ENCODE measurements at places on chromosomes 4 and X.

DNA sequence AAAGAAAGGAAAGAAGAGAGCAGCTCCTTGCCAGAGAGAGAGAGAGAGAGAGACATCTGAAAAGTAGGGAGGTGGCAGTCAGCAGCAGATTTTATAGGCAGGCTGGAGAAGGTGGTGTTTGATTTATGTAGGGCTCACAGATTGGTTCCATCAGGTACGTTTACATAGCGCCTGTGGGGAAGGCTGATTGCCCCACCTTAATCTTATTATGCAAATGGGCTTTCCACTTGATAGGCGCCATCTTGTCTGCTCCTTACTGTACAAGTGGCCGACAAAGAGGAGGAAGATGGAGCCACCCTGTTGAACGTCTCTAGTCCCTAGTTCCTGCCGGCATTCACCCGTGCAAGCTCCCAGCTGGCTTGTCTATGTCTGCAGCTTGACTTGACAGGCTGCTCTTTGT is 49.1 kb upstream of the DHRSX start:
- no peak overlapping the region for H3K27ac ChIP-seq
- DNase-seq: no peak
- H3K4me1 ChIP-seq: no peaks in the 10 kb centered on the region
- no peak overlapping the region for H3K4me3 ChIP-seq
- H3K36me3 ChIP-seq: no peaks in the 10 kb centered on the region

- H3K4me3 ChIP-seq: no peak overlapping the region
- H3K36me3 ChIP-seq: no peaks in the 10 kb centered on the region
- no peaks in the 10 kb centered on the region for H3K4me1 ChIP-seq
- no peaks in the 10 kb centered on the region for H3K27me3 ChIP-seq
- H3K27ac ChIP-seq: no peak overlapping the region
These were observed 31.4 kb downstream of the VCX2 start for GRCh38 chrX:8139716-8140115.

DNA sequence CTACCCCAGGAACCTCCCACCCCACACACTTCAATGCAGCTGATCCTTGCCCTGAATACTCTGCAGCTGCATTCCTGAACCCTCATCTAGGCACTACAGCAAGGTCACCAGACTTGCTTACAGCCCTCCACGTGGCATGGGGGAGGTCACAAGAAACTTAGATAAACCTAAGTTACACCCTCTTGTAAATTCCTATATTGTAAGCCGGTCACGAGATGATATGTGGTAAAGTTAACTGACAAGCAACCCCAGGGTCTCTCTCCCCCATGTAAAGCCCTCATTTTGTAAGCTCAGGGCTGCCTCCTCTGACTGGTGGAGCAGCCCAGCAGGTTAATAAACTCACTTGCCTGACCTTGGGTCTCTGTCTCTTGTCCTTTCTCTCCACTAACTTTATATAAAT is 570.7 kb downstream of the PCDH7 start:
- H3K27ac ChIP-seq: no peak overlapping the region
- no peaks in the 10 kb centered on the region for H3K4me1 ChIP-seq
- H3K4me3 ChIP-seq: no peak overlapping the region
- H3K27me3 ChIP-seq: no peaks in the 10 kb centered on the region
- no peak for DNase-seq
- no peaks in the 10 kb centered on the region for H3K36me3 ChIP-seq

GRCh38 chrX:29962061-29962460 is 253.3 kb upstream of the MAGEB2 start:
- no peaks in the 10 kb centered on the region for H3K36me3 ChIP-seq
- H3K4me1 ChIP-seq: no peaks in the 10 kb centered on the region
- no peak overlapping the region for H3K27ac ChIP-seq
- H3K27me3 ChIP-seq: no peaks in the 10 kb centered on the region
- no peak overlapping the region for H3K4me3 ChIP-seq
- no peak for DNase-seq

DNA sequence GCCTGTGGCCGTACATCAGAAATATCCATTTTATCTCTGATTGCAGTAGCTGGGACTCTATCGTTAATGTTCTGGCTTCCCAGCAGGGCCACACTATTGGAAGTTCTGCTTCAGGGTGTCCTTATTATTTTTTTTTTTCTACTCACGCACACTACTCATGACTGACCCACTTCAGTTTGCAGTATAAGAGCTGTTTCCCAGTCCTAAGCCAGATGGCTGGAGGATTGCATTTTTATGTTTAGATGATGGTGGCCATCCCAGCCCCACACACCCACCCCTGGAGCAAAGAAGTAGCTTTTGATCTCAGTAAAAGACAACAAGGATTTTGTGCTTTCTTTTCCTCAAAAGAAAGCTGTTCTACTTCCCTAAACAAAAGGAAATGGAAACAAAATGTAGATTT is 557.0 kb upstream of the GALNTL6 start:
- no peaks in the 10 kb centered on the region for H3K36me3 ChIP-seq
- no peaks in the 10 kb centered on the region for H3K27me3 ChIP-seq
- no peaks in the 10 kb centered on the region for H3K4me1 ChIP-seq
- no peak overlapping the region for H3K4me3 ChIP-seq
- H3K27ac ChIP-seq: no peak overlapping the region
- no peak for DNase-seq

DNA sequence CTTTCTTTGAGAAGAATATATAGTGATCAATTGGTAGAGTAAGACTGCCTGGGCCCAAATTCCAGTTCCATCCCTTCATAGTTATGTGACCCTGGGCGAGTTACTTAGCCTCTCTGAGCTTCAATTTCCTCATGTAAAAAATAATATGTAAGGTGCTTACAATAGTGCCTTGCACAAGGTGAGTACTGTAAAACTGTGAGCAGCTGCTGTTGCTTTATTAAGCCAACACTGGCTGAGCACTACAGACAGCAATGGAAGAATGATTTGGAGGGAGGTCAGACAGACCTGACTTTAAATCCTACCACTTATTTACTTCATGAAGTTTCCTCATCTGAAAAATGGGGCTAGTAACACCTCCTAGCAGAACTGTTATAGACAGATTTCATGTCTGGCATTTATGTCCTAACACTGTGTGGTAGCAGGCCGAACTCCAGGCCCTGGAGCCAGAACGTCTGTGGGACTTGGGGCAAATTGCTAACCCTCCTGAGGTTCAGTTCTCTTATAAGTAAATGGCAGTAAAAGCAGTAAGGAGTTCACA is 53.8 kb downstream of the RNF150 start:
- H3K36me3 ChIP-seq: no peaks in the 10 kb centered on the region
- H3K4me3 ChIP-seq: no peak overlapping the region
- DNase-seq: no peak
- H3K27me3 ChIP-seq: no peaks in the 10 kb centered on the region
- H3K27ac ChIP-seq: no peak overlapping the region

GRCh38 chr4:3747581-3747904 is 18.6 kb upstream of the ADRA2C start:
- no peak overlapping the region for H3K4me3 ChIP-seq
- no peak overlapping the region for H3K27ac ChIP-seq
- H3K4me1 ChIP-seq: no peaks in the 10 kb centered on the region

DNA sequence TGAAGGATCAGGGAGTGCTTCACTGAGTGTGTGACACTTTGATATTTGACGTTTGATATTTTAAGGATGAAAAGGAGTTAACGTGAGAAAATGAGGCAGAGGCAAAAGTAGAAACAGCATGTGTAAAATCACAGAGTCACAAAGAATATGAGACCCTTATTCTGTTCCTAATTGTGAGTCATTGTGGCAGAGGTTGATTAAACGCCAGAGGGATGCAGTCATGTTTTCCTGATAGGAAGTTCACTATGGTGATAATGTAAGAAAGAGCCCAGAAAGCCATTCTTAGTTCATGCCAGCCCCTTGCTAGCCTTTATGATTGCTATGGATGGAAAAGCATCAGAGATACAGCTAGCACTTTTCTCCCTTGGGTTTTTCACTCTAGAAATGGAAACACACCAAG is 33.5 kb upstream of the IGSF1 start:
- no peak for DNase-seq
- no peaks in the 10 kb centered on the region for H3K27me3 ChIP-seq
- no peak overlapping the region for H3K4me3 ChIP-seq
- H3K4me1 ChIP-seq: no peaks in the 10 kb centered on the region
- H3K36me3 ChIP-seq: no peaks in the 10 kb centered on the region

GRCh38 chr4:188408244-188409030 is 269.2 kb downstream of the TRIML1 start:
- no peaks in the 10 kb centered on the region for H3K27me3 ChIP-seq
- DNase-seq: no peak
- no peak overlapping the region for H3K4me3 ChIP-seq
- H3K27ac ChIP-seq: no peak overlapping the region
- H3K36me3 ChIP-seq: no peaks in the 10 kb centered on the region
- H3K4me1 ChIP-seq: no peaks in the 10 kb centered on the region

GRCh38 chr4:111943796-111944203 is 201.5 kb upstream of the FAM241A start:
- no peak overlapping the region for H3K27ac ChIP-seq
- no peak overlapping the region for H3K4me3 ChIP-seq

DNA sequence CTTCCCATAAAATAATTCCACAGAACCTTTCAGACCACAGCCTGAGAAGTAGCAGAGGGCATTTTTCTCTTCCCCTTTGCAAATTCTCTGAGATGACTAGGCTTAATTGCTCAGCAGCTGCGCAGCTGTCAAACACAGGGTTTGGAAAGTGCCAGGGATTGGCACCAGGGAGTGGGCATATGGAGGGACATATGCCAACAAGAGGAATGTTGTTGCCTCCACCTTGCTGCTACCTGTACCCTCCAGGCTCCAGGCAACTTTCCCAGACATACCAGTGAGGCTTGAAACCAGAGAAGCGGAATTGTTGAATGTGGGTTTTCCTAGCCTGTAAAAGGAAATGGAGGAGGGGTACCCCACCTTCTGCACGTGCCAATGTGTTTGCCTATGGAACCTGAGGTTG is 256.2 kb upstream of the GPR101 start:
- no peaks in the 10 kb centered on the region for H3K36me3 ChIP-seq
- no peak for DNase-seq
- no peak overlapping the region for H3K4me3 ChIP-seq
- H3K4me1 ChIP-seq: no peaks in the 10 kb centered on the region

DNA sequence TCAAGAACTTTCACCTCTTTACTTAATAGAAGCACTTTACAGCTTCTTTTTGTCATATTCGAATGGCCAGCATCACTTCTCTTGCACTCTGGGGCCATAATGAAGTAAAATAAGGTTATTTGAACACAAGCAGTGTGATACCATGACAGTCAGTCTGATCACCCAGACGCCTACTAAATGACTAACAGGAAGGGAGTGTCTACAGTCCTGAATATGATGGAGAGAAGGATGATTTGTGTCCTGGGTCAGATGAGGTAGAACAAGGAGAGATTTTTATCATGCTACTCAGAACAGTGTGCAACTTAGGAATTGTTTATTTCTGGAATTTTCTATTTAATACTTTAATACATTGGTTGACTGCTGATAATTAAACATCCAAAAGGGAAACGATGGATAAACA is 284.2 kb upstream of the F9 start:
- H3K27me3 ChIP-seq: no peaks in the 10 kb centered on the region
- no peaks in the 10 kb centered on the region for H3K36me3 ChIP-seq
- no peaks in the 10 kb centered on the region for H3K4me1 ChIP-seq
- no peak overlapping the region for H3K4me3 ChIP-seq
- H3K27ac ChIP-seq: no peak overlapping the region

DNA sequence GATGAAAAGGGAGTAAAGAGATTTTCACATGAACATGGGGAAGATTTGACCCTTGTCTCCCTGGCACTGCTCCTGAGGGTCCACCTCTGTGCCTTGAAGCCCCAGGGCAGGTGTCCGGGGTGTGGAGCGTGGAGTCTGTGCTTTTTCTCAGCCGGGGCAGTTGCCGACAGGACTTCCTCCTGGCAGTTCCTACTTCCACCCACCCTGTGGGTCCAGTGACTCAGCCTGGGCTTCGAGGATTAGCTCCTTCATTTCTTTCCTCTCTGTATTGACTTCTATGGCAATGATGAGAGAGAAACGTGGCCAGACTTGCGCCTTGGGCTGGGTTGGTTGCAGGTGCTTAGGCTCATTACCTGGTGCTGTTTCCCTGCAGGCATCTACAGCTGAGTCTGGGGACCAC is 35.9 kb upstream of the CLCN4 start:
- H3K4me1 ChIP-seq: peaks cover 15% of the 10 kb centered on the region
- DNase-seq: no peak
- H3K27me3 ChIP-seq: no peaks in the 10 kb centered on the region
- H3K36me3 ChIP-seq: peaks cover 18% of the 10 kb centered on the region
- H3K27ac ChIP-seq: no peak overlapping the region

DNA sequence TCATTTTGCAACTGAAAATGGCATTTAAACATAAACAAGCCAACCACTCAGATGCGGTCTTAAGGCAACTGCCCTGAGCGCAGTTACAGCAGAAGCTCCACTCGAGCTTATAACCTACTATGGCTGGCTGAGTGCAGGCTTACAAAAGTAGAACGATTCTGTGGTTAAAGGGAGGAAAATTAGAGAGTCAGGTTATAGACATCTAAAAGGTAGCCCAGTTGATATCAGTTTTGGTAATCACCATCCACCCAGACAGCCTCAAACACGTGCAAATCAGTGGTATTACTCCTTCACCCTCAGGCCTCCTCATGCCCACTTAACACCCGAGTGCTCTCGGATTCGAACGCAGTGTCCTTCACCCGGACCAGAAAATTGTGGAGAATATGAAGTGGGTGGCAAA is 3.1 kb downstream of the LEF1 start:
- no peak for DNase-seq
- peak overlapping the region; percentile 85 for H3K27ac ChIP-seq
- H3K36me3 ChIP-seq: peaks cover 40% of the 10 kb centered on the region
- peaks cover 12% of the 10 kb centered on the region for H3K27me3 ChIP-seq

GRCh38 chrX:3651277-3651676 is 62.2 kb downstream of the PRKX start:
- peaks cover 14% of the 10 kb centered on the region for H3K36me3 ChIP-seq
- H3K4me3 ChIP-seq: no peak overlapping the region
- H3K4me1 ChIP-seq: no peaks in the 10 kb centered on the region
- no peak for DNase-seq
- no peaks in the 10 kb centered on the region for H3K27me3 ChIP-seq
- H3K27ac ChIP-seq: no peak overlapping the region
